ENCODE measurements at places on chromosomes 3 and 15.
A peak's percentile ranks its signal among the peaks of the same experiment; 100 is the strongest.

- DNase-seq = no peak
These were observed 1.4 kb upstream of the GREM1 start for GRCh38 chr15:32716216-32716914.

DNA sequence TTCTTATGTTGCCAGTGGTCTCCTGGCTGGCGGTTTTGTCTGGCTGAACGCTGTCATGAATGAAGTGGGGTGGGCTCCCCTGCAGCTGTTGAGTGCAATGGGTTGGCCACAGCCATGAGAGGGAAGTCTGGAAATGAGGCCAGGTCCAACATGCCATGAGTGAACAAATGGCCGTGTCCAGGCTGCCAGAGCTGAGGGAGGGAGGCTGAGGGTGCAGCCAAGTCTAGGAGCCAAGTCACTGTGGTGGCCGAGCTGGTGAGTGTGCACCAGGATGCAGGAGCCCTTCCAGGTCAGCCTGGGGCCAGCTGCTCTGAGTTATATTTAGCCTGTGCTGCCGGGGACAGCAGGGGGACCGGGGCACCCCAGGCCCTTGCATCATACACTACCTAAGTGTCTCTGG lies 24.7 kb upstream of the PRR23E start:
- no peak for DNase-seq

- peak; percentile 30 for DNase-seq
These were observed 16.8 kb downstream of the RPUSD3 start for GRCh38 chr3:9826815-9827573.

DNA sequence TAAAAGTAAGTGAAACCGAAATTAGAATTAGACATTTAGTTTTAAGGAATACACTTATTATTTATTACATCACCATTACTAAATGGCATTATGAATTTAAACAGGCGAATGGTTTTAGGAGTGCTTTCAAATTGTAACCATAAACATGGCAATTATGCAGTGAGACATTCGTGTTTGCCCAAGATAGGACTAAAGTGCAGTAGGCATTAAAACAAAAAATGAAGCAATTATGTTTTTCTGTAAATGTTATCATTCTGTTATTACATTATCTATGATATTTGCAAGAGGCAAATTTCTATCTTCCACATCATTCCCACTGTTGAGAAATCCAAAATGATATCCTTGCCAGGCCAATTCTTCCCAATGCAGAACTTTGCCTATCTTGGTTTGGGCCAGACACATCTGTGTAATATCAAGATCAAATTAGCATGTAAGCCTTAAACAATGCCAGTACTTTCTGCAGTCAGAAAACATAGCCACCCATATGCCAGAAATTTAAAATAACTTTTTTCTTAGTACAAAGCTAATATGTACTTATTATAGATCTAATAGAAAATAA lies 156.9 kb downstream of the ATP8B4 start:
- DNase-seq = no peak

DNA sequence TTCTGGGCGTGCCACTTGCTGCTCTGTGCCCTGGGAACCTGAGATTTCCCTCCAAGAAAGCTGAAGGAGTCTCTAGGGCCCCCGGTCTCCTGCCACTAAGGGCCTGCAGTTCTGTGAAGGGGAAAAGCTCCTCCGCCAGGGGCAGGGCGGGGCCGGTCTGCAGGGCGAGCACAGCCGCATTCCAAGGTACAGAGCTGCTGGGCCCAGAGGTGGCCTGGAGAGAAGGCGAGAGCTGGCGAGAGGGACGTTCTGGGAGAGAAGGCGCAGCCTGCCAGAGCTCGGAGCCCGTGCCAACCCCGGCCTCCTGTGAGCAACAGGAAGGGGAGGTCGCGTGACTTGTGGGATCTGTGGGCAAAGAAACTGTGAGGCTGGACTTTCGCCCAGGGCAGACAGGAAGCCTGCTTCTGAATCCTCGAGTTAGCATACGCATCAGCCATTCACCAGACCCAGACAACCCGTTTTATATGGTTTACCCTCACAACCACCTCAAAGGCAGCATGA lies 500.4 kb downstream of the SHQ1 start:
- peak; percentile 17 for DNase-seq

GRCh38 chr3:113754494-113755159 lies 7.8 kb downstream of the ATP6V1A start:
- DNase-seq = no peak

DNA sequence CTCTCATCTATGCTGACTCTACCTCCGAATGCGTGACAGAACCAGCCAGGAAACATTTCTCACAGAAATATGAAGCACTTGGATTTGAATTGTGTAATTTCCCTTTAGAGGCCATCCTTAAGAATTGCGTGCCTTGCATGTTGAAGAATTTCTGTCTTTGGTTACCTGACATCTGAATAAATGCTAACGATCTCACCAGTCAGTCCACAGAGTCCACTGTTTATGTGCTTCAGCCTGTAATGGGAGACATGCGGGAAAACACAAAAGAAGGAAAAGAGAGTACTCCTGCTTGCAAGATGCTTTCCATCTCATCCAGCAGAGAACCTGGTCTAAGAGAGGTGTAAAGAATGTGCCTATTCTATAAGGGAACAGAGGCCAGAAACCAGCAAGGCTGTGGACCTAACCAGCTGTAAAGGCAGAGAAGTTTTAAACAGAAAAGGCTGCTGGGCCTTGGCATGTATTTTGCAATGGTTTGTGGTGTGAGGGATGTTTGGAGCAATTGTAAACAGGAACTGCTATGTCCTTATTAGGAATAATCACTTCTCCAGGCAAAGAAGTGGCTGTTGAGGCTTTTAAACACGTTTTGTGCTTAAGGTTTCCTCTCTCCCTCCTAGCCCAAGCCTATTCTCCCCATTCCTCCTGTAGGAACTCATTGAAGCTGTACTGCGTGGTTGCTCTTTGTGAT lies 36.4 kb upstream of the BOC start:
- DNase-seq = no peak

DNA sequence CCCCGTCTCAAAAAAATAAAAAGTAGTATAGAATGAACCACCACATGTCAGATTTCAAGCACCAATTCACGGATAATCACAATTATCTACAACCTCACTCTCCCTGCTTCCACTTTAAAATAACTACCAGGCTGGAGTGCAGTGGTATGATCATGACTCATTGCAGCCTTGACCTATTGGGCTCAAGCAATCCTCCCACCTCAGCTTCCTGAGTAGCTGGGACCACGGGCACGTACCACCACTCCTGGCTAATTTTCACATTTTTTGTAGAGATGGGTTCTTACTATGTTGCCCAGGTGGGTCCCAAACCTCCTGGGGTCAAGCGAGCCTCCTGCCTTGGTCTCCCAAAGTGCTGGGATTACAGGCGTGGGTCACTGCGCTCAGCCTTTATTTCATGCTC lies 38.1 kb upstream of the LDHAL6B start:
- no peak for DNase-seq

- DNase-seq = no peak
These were observed 125.8 kb upstream of the MEF2A start for GRCh38 chr15:99440029-99440428.

DNA sequence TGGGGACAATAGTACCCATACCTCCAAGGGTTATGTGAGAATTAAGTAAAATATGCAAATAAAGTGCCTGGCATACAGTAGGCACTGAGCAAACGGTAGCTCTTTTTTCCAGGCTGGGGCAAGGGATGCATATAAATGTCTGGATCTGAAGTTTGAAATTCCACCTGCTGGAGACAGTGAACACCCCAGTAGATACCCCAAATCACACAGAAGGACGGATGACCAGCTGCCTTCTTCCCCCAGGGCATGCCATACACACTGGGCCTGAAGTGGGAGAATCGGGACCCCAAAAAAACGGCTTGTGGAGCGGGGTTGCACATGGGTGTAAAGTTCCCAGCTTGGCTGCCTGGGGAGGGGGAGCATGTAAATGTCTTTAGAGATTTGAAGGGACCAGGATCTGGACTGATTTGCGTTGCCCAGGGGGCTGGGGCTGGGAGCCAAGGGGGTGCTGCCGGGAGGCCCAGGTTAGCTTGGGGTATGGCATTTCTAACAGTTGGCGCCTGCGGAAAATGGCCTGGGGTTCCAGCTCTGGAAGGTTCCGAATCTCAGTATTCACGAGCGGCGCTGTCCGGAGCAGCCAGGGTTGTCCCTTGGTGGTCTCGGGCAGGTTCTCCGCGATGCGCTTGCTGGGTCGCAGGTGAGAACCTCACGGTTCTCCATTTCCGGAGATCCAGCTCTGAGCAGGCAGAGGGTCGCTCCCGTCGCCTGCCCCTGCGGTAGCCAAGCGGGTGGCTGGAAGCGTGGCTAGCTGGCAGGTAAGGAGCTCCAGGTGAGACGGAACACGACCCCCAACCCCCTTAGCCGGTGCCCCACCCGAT lies 42.6 kb upstream of the POLG start:
- no peak for DNase-seq

DNA sequence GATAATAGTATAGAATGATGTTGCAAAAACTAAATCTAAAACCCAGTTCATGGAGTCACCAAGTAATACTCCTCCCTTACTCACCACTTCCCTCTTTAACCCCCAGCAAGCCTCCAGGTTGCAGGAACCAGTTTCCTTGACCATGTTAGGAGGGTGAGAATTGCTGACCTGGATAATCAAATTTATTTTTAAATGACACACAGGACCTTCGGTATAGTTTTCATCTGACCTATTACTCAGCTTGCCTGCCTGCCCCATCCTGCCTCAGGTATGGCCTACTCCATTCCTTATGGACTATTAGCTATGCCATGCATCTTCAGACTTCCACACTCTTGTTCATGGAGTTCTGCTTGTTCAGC lies 883 bp downstream of the RTP4 start:
- DNase-seq = peak; percentile 5

GRCh38 chr3:13377021-13377420 lies 43.1 kb downstream of the NUP210 start:
- DNase-seq = no peak

DNA sequence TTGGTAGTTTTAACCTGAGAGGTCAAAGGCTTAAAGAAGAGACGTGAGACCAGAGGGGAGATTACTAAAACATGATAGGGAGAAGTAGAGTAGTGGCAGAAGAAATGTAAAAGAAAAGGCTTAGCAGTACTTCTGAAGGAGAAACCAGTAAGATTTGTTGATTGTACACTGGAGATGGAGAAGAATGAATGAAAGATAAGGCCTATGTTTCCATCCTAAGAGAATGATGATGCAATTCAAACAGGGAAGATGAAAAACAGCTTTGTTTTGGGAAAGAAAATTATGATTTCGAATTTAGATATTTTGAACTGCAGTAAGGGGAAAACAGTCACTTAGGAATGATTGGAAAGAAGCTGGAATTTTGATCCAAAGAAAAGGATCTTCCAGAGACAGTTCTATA lies 97.4 kb upstream of the PLXND1 start:
- DNase-seq = no peak
